ENCODE measurements at places on chromosomes 6 and 20.

DNA sequence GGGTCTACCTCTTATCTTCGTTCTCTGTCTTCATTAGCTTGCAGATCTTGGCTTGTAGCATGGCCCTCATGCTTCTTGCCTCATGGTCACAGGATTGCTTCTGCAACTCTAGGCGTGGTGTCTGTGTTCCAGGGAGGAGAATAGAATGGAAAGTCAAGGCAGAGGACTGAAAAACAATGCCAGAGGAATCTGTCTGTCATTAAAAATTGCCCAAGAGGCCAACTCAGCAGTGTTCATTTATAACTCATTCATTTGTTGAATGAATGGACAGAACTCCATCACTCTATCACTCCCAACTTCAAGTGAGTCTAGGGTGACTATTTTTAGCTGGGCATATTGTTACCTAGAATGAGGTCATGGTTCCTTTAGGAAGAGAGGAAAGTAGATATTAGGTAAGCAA is 179.6 kb downstream of the UST start:
- no peak for DNase-seq

DNA sequence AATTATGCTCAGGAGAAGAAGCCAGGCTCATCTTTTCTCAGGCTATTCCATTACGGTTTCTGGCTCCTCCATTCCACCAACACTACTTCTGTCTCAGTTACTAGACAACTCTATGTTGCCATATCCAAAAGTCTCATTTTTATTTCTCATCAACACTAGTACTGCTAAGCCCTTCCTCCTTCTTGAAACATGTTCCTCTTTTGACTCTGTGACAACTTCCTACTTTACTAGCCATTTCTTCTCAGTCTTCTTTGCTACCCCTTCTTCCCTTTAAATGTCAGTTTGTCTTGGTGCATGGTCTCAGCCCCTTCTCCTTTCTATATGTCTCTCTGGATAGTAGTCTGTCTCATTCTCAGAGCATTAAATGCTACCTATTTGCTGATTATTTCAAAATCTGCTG is 7.1 kb upstream of the ADGRG6 start:
- DNase-seq, result no peak

DNA sequence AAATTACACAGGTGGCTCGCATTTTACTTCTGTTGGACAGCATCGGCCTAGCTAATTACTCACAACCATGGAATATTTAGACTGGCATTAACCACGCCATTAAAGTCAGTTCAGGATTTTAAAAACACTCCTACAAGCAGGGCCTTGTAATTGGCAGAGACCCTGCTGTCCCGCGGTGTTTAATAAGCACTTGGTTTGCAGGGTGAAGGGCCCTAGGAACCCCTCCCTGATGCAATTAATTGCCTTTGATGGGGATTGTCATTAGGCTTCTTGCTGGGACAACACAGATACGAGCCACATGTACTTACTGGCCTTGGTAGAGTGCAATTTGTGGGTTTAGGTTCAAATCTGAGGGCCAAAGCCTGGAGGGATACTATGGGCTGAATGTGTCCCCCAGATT is 7.8 kb upstream of the VSTM2L start:
- no peak for DNase-seq

- no peak for DNase-seq
These were observed 57.4 kb upstream of the SASH1 start for GRCh38 chr6:148285205-148285604.

DNA sequence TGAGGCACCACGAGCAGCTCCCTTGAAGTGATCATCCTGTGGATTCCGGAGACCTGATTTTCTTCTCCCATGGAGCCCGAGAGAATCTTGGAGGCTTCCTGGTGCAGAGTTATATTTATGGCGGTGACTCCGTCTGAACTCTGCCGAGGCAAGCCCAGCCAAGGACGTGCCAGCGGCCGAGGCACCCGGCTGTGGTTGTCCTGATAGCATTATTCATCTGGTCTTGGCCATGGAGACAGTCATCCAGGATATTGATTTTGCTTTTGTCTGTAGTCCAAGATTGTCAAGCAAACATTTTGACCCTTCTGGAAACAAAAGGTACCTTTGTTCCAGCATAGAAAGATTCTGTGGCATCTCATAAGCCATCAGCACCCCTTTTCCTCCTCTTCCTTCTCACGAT is 163.3 kb downstream of the SCML4 start:
- no peak for DNase-seq

All from T-helper 2 cell (primary cell).